ENCODE measurements at places on chromosomes 3 and 15. TPM values are rescaled to one million over a fixed set of nuclear protein-coding genes. Genes with fewer than 3 reads are reported as not detected.
A peak's percentile ranks its signal among the peaks of the same experiment; 100 is the strongest.

Gene RAD51
- 9.6 TPM for total RNA-seq

- H3K4me1 ChIP-seq: peaks cover 33% of the 10 kb centered on the region
- peaks cover 33% of the 10 kb centered on the region for H3K36me3 ChIP-seq
- no peak for DNase-seq
- peak overlapping the region; percentile 74 for H3K27ac ChIP-seq
- H3K4me3 ChIP-seq: peak overlapping the region; percentile 90
Measured at GRCh38 chr3:48684054-48684349, 1.7 kb downstream of the NCKIPSD start.

- H3K4me3 ChIP-seq: peak overlapping the region; percentile 4
- peaks cover 32% of the 10 kb centered on the region for H3K36me3 ChIP-seq
- peak overlapping the region; percentile 17 for H3K27ac ChIP-seq
Measured at GRCh38 chr3:172357850-172358754, 90.2 kb downstream of the GHSR start.

DNA sequence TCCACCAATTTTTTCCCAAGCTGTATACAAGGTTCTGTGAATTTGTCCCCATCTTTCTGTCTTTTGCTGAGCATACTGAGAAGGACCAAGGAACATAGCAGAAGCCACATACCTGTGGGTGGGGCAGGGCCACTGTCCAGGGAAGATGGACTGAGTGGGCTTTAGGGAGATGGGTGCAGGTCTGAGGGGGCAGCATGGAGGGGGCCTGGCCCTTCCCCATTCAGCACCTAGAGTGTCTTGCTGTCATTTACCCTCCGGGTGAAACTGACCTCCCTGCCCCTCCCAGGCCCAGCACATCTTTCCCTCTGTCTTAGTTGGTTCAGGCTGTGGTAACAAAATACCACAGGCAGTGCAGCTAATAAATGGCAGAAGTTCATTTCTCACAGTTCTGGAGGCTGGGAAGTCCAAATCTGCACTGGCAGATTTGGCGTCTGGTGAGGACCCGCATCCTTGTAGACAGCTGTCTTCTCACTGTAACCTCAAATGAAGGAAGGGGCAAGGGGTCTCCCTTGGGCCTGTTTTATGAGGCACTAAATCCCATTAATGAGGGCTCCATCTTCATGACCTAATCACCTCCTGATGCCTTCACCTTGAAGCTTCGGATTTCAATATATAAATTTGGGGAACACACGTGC lies 180.0 kb upstream of the SMAD3 start:
- H3K27me3 ChIP-seq: peaks cover 6% of the 10 kb centered on the region
- peaks cover 12% of the 10 kb centered on the region for H3K36me3 ChIP-seq
- no peak overlapping the region for H3K27ac ChIP-seq
- DNase-seq: no peak
- H3K4me3 ChIP-seq: no peak overlapping the region

DNA sequence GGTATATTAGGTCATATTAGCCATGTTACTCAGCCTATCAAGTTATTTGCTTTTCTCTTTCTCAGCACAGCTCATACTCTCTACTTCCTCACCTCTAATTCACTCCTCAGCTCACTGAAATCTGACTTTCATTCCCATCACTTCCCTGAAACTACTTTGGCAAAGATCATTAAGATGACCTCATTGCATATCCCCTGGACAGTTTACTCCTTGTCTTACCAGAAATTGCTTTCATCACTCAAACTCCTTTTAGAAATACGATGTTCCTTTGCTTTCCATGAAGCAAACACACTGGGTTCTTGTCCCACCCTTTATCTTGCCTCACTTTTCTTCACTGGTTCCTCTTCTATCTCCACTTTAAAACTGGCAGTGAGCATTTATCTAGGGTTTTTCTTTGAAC lies 354.4 kb downstream of the TUSC7 start:
- H3K4me1 ChIP-seq: peaks cover 2% of the 10 kb centered on the region
- H3K36me3 ChIP-seq: no peaks in the 10 kb centered on the region
- H3K27me3 ChIP-seq: no peaks in the 10 kb centered on the region
- no peak overlapping the region for H3K4me3 ChIP-seq
- H3K27ac ChIP-seq: no peak overlapping the region

DNA sequence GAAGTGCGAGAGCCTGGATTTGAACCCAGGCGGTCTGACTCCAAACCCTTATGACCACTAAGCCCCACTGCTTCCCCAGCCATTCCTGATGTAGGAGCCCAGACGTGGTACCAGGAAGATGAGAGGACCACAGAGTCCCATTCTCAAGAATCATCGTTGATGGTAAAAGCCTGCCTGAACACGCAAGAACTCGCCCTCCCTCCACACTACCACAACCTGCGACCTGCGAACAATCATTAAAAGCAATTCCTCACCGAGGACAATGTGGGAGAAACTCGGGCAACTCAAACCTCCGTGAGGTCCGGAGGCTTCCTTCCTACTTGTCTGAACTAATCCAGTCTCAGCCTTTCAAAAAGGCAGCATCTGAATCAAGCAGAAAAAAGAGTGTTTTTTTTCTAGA lies 10.3 kb downstream of the MAGI1 start:
- DNase-seq: no peak
- H3K27ac ChIP-seq: no peak overlapping the region
- H3K4me1 ChIP-seq: no peaks in the 10 kb centered on the region
- no peak overlapping the region for H3K4me3 ChIP-seq

Gene CCDC54
- not detected for total RNA-seq

- no peak for DNase-seq
- no peaks in the 10 kb centered on the region for H3K36me3 ChIP-seq
- no peaks in the 10 kb centered on the region for H3K27me3 ChIP-seq
- H3K4me3 ChIP-seq: no peak overlapping the region
- H3K4me1 ChIP-seq: no peaks in the 10 kb centered on the region
Measured at GRCh38 chr3:190596349-190597285, 82.7 kb downstream of the IL1RAP start.

DNA sequence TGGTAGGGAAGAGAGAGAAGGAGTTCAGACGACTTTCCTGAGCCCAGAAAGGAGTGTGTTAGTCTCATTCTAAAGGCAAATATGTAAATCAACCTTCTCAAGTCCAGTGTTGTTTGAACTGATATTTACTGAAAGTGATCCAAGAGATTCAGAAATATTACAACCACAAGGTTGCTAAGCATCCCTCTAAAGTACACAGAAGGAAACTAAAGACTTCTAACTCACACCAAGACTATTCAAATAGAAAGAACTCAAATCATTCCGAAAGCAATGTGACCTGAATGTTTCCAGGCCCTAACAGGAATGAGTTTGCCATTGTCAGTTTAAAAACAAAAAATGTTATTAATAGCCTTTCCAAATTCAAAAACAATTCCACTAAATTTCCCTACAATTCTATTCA lies 56.9 kb upstream of the VGLL3 start:
- no peak for DNase-seq
- no peak overlapping the region for H3K27ac ChIP-seq
- no peaks in the 10 kb centered on the region for H3K27me3 ChIP-seq

Gene IL5RA
- total RNA-seq: not detected

Gene PODXL2
- 16.4 TPM for total RNA-seq

DNA sequence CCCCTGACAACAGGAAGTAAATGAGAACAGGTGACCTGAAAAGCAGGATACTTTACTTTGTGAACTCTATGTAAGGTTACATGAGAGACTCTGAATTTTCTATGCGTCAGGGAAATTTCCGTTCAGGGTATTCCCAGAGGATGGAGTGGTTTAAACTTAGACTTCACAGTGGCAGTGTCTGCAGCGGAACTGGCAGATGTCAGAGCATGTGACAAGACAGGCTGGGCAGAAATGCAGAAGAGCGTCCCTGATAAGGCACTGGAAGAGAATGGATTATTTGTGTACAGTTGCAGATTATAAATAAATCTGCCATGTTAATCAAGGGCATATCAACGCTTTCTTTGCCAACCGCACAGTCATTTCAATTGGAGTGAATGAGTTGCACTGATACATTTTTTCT lies 598.4 kb upstream of the ZNF717 start:
- no peaks in the 10 kb centered on the region for H3K36me3 ChIP-seq
- DNase-seq: no peak
- H3K4me1 ChIP-seq: no peaks in the 10 kb centered on the region
- no peak overlapping the region for H3K4me3 ChIP-seq
- no peak overlapping the region for H3K27ac ChIP-seq

Gene TYRO3
- 115 TPM for total RNA-seq

Gene HRG
- not detected for total RNA-seq

- H3K27ac ChIP-seq: no peak overlapping the region
- H3K36me3 ChIP-seq: no peaks in the 10 kb centered on the region
- H3K27me3 ChIP-seq: no peaks in the 10 kb centered on the region
- no peak overlapping the region for H3K4me3 ChIP-seq
- no peak for DNase-seq
Measured at GRCh38 chr3:175619369-175619768, 760.2 kb downstream of the NAALADL2 start.

GRCh38 chr3:54321520-54321919 lies 199.2 kb downstream of the CACNA2D3 start:
- H3K4me1 ChIP-seq: no peaks in the 10 kb centered on the region
- no peak for DNase-seq
- H3K36me3 ChIP-seq: no peaks in the 10 kb centered on the region
- H3K27me3 ChIP-seq: peaks cover 1% of the 10 kb centered on the region
- no peak overlapping the region for H3K27ac ChIP-seq
- no peak overlapping the region for H3K4me3 ChIP-seq

- H3K4me3 ChIP-seq: no peak overlapping the region
- H3K36me3 ChIP-seq: no peaks in the 10 kb centered on the region
- H3K4me1 ChIP-seq: peaks cover 8% of the 10 kb centered on the region
- no peak for DNase-seq
- no peak overlapping the region for H3K27ac ChIP-seq
- H3K27me3 ChIP-seq: no peaks in the 10 kb centered on the region
Measured at GRCh38 chr15:71484080-71484479, 326.3 kb upstream of the NR2E3 start.

Gene LEO1
- 25.5 TPM for total RNA-seq

- H3K36me3 ChIP-seq: no peaks in the 10 kb centered on the region
- no peak for DNase-seq
- H3K4me1 ChIP-seq: no peaks in the 10 kb centered on the region
- H3K4me3 ChIP-seq: no peak overlapping the region
- H3K27me3 ChIP-seq: no peaks in the 10 kb centered on the region
- H3K27ac ChIP-seq: no peak overlapping the region
Measured at GRCh38 chr3:108359011-108359410, 62.7 kb downstream of the HHLA2 start.

Gene ISLR
- 0.51 TPM for total RNA-seq

Gene PPP1R14D
- not detected for total RNA-seq

DNA sequence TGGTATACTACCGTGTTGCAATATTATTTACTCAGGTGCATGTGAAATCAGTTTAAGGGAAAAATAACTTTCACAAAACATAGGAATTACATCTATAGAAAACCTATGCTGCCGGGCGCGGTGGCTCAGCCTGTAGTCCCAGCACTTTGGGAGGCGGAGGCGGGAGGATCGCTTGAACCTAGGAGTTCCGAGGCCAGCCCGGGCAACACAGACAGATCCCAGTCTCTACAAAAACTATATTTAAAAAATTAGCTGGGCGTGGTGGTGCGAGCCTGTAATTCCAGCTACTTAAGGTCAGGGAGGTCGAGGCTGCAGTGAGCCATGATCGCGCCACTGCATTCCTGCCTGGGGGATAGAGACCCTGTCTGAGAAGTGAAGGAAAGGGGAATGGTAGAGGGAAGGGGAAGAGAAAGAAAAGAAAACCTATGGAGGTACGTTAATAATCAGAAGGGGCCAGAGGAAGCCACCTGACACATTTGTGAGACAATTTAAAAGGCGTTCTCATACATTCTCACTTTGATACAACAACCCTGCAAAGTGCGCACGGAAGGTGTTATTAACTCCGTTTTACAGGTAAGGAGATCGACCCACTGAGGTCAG lies 456 bp upstream of the TMEM62 start:
- peaks cover 9% of the 10 kb centered on the region for H3K4me1 ChIP-seq
- H3K27ac ChIP-seq: no peak overlapping the region
- H3K36me3 ChIP-seq: no peaks in the 10 kb centered on the region

DNA sequence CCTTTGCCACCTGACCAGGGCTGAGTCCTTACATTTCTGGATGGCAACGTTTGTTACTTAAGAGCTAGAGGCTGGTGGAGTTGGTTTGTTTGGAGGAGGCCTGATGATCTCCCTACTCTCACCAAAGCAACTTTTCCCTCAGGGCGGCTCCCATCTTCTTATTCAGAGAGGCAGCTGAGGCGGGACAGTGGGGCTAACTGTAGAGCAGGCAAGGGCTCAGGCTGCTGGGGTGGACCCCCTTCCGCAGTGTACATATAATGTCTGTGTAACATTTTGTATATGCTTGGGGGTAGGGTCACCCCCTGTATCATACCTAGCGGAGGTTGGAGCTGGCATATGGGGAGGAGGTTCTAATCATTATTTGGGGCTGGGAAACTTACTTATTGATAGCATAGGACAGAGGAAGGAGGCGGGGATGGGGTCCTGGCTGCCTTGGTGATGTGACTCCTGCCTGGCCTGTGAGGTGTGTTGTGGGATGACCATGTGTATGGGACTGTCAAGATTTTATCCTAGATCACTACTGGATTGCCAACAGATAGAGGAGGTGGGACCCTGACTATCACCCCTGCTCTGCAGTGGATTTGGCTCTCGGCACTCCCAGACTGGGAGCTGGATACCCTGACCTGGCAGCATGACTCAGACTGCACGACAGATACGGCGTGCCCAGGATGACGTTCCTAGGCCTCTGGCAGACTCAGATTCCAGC lies 52.5 kb upstream of the UBE2Q2 start:
- no peak overlapping the region for H3K27ac ChIP-seq
- H3K36me3 ChIP-seq: no peaks in the 10 kb centered on the region
- no peaks in the 10 kb centered on the region for H3K4me1 ChIP-seq
- no peak overlapping the region for H3K4me3 ChIP-seq
- no peak for DNase-seq
- H3K27me3 ChIP-seq: peaks cover 8% of the 10 kb centered on the region

DNA sequence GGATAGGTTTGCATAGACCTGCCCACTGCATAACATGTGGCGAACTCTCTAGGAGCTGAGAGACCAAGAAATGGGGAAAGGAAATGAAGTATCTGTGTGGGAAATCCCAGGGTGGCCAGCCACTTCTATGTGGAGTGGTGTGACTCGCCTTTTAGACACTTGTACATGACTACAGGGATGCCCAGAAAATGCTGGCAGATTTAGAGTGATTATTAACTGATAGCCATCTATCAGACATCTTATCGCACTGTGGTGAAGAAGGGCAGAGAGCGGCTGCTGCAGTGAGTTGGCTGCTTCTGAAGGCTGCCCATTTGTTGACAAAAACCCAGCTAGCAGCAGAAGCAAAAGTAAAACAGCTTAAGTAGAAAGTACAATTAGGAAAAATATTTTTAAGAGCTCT lies 18.1 kb upstream of the STAC start:
- DNase-seq: no peak
- no peak overlapping the region for H3K27ac ChIP-seq
- H3K4me3 ChIP-seq: no peak overlapping the region
- H3K4me1 ChIP-seq: no peaks in the 10 kb centered on the region
- no peaks in the 10 kb centered on the region for H3K27me3 ChIP-seq

Gene ADGRG7
- total RNA-seq: not detected

Gene GP9
- total RNA-seq: 1.5 TPM

GRCh38 chr3:100185847-100186246 lies 71.5 kb upstream of the FILIP1L start:
- no peak for DNase-seq
- no peak overlapping the region for H3K4me3 ChIP-seq
- H3K36me3 ChIP-seq: peaks cover 10% of the 10 kb centered on the region
- H3K27me3 ChIP-seq: peaks cover 4% of the 10 kb centered on the region
- peaks cover 14% of the 10 kb centered on the region for H3K4me1 ChIP-seq
- no peak overlapping the region for H3K27ac ChIP-seq

GRCh38 chr15:28890711-28891495 lies 5.1 kb downstream of the APBA2 start:
- H3K4me3 ChIP-seq: no peak overlapping the region
- peaks cover 25% of the 10 kb centered on the region for H3K4me1 ChIP-seq
- peaks cover 5% of the 10 kb centered on the region for H3K36me3 ChIP-seq
- no peak for DNase-seq

Data from endothelial cell (in vitro differentiated cells).